Posterior vena cava (tissue), 2 donors: ENCODE measurements at places on chromosomes 4 and X. TPM values are rescaled to one million over a fixed set of nuclear protein-coding genes. Genes with fewer than 3 reads are reported as not detected.

DNA sequence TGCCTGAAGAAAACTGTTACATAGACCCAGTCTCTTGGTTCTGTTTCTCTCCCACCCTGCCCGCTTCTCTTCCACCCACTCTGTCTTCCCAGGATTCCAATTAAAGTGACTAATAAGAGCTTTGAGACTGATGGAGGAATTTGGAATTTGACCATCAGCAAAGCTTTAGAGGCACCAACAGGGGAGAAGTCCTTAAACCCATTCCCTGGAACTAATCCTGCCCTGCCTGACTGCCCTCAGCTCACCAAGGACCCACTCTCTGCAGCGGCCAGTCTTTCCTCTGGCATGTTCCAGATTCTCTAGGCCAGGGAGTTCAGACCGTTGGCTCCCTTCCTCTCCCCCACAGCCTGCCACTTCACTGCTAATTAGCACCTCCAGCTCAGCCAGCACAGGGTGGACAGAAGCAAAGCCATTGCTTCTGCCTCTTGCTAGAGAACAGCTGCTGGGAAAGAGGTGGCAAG, 23.9 kb downstream of the SCD5 start:
- DNase-seq = no peak

DNA sequence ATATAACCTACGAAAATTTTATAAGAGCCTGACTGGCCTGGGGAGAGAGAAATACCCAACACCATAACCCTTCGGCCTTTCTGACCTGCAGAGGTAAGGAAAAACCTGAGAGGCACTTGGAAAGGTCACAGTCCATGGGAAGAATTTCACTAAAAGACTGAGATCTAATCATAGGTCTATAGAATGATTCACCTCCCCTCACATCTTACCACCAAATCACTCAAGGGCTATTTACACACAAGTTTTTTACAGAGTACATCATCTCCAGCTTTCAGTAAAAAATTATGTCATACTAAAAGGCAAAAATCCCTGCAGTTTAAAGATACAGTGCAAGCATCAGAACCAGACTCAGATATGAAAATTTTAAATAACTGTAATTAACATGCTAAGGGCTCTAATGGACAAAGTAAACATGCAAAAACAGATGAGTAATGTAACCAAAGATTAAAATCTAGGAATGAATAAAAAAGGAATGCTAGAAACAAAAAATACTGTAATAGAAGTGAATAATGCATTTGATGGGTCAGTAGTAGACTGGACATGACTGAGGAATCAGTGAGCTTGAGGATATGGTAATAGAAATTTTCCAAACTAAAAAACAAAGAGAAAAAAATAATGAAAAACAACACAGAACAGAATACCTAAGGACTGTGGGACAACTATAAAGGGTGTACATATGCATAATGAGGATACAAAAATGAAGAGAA, 32.1 kb upstream of the SLC16A2 start:
- DNase-seq = no peak

DNA sequence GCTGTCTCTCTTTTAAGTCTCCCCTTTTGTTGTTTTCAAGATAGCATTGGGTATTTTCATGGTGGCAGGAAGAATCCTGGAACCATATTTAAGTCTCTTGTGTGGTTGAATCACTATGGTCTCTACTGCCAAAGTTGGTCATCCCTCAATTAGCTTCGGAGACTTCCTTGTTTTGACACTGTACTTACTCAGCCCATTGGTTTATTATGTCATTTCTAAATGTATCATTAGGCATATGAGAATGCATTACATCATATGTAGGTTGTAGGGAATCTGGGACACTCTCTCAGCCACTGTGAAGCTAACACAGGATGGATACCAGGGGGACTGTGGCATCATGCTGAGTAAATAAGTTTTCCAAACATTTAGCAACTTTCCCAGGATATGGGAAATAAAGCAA, 211.8 kb downstream of the DTHD1 start:
- DNase-seq = no peak

DNA sequence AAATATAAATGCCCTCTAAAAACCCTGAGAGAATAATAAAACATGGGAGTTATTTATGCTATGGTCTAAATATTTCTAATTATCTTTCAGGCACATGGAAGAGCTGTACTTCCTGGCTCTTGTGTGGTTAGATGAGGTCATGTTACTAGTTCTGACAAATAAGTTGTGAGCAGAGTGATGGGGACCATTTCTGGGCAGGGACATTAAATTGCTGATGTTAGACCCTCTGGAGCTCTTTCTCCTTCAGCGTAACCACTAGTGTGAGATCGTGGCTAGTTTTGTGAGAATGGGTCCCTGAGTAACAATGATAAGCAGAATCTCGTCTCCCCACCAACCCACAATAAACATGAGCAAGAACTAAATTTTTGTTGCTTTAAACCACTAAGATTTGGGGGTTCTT, 108.0 kb downstream of the MAML3 start:
- no peak for DNase-seq

GRCh38 chrX:98338544-98338943, 1454.8 kb downstream of the RPA4 start:
- no peak for DNase-seq

DNA sequence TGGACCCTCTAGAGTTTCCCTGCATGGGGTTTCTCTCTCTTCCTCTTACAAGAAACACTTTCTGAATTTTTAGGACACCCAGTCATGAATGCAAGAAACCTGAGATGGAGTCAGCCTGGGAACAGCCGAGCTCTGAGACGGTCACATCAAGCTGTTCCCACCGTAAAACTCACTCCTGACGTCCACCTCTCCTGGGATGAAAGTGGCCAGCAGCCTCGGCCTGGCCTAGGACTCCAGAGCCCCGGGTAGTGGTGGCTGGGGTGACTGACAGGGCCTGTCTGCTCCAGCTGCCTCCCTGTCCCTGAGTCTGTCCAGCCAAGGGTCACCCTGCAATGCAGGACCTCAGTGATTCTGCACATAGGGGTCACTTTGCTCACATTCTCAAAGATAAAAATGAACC, 217.8 kb downstream of the SHOX start:
- DNase-seq = no peak

The MAGEA8 gene
- not detected for total RNA-seq

The BTC gene
- total RNA-seq = 2.9 TPM

The MAGEB4 gene
- not detected for total RNA-seq
